ENCODE measurements at places on chromosomes 2 and 18.

DNA sequence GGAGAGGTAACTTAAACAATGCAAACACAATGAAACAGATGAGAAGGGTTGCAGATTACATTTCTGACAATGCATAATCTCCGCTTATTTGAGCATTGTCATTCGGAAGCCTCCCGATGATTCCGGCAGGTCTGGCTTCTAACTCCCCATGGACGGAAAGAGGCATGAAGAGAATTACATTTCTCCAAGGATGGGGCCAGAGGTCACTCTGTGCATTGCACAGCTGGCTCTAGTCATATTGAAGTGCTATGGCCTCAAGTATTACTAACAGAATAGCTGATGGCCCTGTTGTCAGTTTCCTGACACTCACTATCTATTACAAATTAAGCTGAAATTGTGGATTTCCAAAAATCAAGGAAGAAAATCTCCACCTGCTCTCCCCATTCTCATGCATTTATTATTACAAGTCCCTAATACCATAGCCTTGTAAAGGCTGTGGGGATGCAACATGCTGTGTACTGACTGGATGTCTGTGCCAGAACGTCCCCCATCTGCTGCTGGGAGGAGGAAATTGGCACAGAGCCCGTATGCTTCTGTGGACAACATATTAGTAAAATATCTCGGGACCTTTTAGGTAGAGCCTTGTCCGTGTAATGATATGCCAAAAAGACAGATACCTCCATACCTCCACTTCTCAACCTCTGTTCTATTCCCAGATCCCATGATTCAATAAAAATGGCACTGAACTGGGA, 168.1 kb downstream of the SETBP1 start:
- no peak for DNase-seq

GRCh38 chr18:23563377-23564043, 22.8 kb downstream of the NPC1 start:
- peak; percentile 8 for DNase-seq

GRCh38 chr2:40955635-40956034, 503.7 kb upstream of the SLC8A1 start:
- DNase-seq, result no peak

DNA sequence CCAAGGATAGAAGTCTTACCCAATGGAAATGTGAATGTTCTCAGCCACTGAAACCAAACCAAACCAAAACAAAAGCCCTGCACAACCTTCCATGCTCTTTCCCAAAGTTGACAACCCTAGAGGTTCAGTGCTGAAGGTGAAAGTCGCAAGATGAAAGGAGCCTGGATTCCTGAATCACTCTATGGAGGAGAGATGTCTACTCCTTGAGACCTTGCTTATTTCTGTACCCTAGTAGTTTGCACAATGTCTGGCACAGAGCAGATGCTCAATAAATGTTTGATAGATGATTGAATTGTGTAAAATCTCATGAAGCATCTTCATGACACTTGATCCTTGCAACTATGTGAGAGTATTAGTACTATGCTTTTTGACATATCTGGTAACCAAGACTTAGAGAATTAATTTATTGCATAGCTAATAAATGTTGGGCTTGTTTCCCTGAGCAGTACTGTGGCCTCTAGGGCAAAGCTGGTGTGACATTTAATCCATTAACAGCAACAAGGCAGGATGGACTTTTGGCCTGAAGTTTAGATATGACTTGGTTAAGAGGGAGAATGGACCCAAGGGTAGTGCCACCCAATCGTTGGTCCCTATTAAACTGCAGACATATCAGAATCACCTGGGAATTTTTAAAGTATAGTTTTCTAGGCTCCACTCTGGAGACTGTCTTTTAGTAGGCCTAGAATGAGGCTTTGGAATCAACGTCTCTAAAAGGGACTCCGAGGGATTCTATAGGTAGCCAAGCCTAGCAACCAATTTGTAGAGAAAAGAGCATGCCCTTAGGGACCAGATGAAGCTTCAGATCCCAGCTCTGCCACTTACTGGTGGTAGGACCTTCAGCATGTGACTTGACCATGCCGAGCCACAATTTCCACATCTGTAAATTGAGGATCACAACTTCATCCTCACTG, 145.9 kb downstream of the DDX1 start:
- DNase-seq, result no peak

DNA sequence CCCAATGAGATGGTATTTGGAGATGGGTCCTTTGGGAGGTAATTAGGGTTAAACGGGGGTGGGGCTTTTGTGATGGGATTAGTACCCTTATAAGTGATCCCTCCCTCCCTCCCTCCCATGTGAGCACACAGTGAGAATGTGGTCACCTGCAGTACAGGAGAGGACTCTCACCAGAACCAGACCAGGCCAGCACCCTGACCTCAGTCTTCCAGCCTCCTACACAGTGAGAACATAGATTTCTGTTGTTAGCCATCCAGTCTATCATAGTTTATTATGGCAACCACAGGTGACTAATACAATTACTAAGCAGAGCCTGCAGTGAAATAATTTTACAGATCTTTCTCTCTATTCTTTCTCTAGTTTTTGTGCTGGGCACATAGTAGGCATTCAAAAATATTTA, 137.7 kb upstream of the PKDCC start:
- DNase-seq, result no peak

DNA sequence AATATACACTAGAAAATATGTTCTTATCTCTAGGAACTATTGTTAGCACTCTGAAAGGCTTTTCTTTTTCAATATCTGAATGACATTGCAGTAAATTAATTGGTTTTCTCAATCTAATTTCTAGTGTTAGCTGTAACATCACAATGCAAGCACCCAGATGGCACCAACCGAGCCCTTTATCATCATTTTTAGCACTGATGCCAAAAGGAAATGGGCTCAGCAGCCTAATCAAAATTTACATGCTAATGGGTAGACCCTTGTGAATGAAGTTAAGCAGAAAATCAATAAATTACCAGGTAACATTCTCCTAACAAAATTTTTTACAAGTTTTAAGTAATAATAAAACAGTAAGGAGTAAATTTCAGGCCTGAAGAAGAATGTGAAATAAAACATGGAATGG, 53.5 kb upstream of the PGAP1 start:
- no peak for DNase-seq

DNA sequence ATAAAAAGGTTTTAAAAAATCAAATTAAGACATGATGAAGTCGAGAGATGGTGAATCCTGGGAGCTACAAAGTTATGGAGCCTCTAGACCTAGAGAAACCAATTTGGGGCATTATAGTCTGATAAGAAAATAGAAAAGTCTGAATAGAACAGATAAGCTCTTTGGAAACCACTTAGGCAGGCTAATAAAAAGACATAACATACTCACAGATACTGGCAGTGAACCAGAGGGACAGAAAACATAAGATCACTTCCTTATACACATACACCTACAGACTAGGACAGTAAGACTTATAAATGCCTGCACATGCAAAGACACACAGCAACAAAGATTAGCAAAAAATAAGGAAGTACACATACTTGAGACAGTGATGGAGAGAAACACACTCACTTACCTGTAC, 20.0 kb downstream of the SMC6 start:
- DNase-seq, result no peak

DNA sequence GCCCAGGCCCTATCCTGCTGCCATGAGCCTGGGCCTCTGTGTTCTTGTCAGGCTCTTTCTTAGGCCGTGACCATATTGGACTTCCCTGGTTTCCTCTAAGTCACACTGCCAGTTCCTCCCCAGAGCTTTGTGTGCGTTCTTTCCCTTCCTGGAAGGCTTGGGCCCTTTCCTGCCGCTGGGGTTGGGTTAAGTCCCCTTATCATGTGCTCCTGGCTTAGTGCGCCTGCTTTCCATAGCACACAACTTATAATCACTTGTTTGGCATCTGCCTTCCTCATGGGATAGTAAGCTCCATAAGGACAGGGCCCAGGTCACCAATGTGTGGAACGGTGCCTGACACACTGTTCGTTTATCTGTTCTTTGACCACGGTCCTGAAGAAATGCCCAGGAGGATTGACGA, 31.3 kb downstream of the NIFK start:
- no peak for DNase-seq

DNA sequence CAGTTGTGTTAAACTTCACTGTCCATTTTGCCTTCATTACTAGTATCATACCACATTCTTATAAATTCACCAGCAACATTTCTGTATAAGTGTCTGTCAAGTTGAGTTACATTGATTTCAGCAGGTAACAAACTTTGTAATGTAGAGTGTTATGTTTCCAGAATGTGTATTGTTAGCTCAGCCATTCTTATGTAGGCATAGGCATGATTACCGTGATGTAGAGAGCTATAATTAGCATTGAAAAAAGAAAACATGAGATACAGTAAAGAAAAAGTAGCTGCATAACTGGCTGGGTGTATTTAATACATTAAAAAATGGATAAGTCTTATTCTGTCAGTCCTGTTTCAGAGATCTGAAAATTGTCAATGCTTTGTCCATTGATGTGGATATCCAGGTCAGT, 8.5 kb downstream of the KCNJ13 start:
- no peak for DNase-seq

DNA sequence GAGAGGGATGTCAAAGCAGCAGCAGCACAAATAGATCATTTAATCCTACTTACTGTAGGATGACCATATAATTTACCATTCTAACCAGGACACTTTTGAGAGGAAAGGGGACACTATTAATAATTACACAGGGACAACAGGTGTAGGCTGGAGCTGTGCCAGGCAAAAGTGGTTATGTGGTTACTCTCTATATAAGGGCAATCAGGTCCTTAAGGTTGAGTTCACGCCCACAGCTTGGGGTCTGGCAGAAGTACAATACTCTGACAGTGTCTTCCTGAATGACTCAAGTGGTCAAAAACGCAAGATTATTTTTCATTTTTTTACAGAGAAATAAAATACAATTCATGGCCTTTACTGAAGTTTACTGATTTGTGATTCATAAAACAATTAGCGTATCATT, 2.8 kb downstream of the PREPL start:
- peak; percentile 58 for DNase-seq

DNA sequence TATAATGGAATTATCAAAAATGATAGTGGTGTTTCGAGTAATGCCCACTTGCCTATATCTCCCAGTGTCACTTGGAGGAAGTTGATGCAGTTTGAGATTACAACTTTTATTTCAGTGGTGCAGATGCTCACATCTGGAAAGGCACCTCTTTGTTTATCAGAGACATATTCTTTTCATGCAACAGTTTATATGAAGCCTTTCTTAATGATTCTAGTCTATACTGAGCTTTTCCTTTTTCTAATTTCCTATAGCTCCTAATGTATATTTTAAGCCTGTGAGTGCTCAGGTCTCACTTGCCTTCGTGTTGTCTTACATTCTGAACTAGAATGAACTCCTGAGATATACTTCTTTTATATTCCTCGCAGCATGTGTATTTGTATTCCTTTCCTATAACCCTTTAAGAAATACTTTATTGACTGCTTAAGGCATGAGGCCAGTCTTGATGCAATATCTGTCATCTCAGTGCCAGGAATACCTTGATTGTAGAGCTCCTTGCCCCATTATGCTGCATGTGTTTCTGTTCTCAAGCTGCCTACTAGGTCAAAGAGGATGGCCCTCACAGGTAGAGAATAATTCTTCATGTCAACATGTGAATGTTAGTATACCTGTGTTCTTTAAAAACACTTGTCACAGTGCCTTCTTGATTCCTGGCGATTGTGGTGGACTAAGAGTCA, 52.6 kb downstream of the VRK2 start:
- no peak for DNase-seq

GRCh38 chr18:68387246-68387645, 327.7 kb downstream of the TMX3 start:
- DNase-seq, result no peak

- DNase-seq, result peak; percentile 25
Observed at GRCh38 chr2:86336675-86337243, 667 bp downstream of the REEP1 start.

GRCh38 chr2:126879348-126880298, 19.1 kb upstream of the TEX51 start:
- no peak for DNase-seq

- DNase-seq, result no peak
Observed at GRCh38 chr2:196241175-196241574, 69.8 kb upstream of the STK17B start.

DNA sequence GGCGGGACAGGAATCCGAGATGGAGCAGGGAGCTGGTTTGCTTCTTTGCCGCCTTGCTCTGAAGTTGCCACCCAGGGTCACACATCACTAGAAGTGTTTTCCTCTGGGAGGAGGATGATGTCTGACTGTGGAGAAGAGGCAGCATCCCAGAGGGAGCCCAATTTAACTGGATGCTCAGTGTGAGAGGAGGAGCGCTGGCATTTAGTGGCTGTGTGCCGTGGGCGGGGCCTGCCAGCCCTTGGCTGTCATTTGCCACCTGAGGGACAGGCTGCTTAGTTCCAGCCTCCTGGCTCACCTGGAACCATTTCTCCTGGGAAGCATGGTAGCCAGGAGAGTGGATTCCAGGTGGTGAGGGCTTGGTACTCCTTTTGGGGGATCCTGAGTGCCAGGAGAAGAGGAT, 9.6 kb downstream of the B3GNT2 start:
- DNase-seq, result no peak

- peak; percentile 51 for DNase-seq
Observed at GRCh38 chr2:113136828-113137775, 9.7 kb downstream of the IL1RN start.

DNA sequence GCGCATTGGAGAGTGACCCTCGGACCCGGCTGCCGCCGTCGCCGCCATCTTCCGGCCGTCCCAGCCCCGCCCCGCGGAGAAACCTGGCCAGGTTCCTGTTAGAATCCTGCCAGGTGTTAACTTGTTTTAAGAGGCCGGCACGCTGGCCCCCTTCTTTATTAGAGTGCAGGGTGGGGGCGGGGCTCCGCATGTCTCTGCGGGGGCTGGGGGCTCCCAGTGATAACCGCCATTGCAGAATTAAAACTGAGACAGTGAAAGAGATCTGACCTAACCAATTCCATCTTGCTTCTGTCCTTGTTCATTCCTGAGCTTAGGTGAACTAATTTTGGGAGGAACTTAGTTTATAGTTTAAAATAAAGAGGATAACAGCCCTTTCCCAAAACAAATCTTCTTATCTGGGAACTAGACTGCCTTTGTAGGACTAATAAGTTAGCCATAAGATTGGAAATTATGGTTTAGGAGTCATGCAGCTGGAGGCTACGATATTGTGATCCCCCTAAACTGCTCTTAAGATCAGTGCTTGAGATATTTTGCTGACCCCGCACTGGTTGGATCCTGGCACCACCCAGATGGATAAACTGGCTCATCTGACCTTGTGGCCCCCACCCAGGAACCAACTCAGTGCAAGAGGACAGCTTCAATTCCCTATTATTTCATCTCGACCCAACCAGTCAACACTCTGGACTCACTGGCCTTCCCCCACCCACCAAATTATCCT, 543 bp upstream of the STARD7 start:
- DNase-seq, result no peak

GRCh38 chr2:71528131-71528591, 74.8 kb downstream of the DYSF start:
- no peak for DNase-seq

- peak; percentile 32 for DNase-seq
Observed at GRCh38 chr2:109238580-109238979, 109.6 kb downstream of the SH3RF3 start.
